Stimulated activated CD4-positive, alpha-beta T cell treated with anti-CD3 and anti-CD28 coated beads, TNF-alpha, amount 100 ng/mL, for 1 hour (primary cell): ENCODE measurements at places on chromosomes 2 and 18.

DNA sequence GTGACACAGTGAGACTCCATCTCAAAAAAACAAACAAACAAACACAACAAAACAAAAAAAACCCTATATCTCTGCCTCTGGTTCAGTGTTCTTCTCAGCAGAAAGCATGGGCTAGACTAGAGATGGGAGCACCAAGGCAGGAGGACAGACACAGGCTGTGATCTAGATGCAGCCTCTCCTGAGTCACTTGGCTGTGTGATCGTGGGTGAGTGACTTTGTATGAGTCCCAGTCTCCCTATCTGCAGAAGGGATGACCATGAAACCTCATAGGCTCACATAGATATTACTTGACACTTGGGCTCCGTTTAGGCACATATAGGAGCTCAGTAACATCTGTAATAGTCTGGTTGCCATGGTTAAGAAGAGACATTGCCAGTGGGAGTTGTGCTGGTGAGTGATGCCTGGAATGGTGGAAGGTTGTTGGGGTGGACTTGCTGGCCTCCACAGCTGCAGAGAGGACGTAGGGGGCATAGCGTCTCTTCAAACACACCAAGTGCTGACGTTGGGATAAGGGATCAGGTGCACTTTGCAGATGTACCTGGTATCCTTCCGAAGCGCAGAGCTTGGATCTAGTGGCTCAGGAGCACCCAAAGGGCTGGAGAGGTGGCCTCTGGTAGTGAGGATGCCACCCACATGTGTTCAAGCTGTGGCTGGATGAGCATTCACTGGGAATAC lies 318.9 kb upstream of the HS6ST1 start:
- no peak for DNase-seq

DNA sequence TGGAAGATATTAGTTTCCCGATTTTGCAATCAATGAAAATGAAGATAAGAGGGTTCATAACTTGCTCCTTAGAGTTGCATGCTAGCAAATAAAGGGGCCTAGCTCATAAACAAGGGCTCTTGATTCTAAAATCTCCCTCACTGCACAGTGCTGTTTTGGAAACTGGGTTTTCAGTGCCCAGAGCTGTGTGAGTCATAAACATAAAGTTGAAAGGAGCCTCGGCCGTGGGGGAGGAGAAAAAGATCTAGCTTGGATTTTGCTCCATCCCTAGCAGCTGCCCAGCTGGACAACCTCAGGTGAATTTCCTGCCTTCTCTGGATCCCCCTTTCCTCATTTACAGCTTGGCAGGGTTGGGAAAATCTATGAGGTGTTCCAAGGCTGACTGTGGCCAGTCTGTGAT lies 42.5 kb downstream of the LYPD1 start:
- no peak for DNase-seq

GRCh38 chr2:870426-870825 lies 80.2 kb upstream of the SNTG2 start:
- DNase-seq, result no peak

GRCh38 chr2:99489063-99489760 lies 605 bp downstream of the REV1 start:
- DNase-seq, result no peak

GRCh38 chr18:13613591-13614501 lies 112.5 kb downstream of the FAM210A start:
- no peak for DNase-seq

GRCh38 chr18:25648716-25649260 lies 296.8 kb upstream of the ZNF521 start:
- DNase-seq, result no peak

GRCh38 chr18:11121443-11121849 lies 27.9 kb downstream of the PIEZO2 start:
- no peak for DNase-seq

- DNase-seq, result no peak
Observed at GRCh38 chr18:50802141-50802540, 17.7 kb downstream of the MRO start.

- DNase-seq, result no peak
Observed at GRCh38 chr2:171441470-171441869, 7.4 kb downstream of the DCAF17 start.

DNA sequence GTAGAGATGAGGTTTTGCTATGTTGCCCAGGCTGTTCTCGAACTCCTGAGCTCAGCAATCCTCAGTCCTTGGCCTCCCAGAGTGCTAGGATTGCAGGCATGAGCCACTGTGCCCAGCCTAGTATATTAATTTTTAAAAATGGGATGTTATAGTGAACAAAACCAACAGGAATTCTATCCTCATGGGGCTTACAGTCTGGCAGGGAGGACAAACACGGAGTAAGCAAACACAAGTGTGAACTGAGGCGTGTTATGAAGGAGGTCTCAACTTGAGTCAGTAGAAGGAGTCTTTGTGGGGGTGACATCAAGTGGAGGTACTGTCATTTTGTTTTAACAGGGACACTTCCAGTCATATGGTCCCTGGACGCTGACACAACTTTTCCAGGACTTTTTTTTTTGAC lies 33.1 kb downstream of the EMILIN2 start:
- DNase-seq, result no peak

DNA sequence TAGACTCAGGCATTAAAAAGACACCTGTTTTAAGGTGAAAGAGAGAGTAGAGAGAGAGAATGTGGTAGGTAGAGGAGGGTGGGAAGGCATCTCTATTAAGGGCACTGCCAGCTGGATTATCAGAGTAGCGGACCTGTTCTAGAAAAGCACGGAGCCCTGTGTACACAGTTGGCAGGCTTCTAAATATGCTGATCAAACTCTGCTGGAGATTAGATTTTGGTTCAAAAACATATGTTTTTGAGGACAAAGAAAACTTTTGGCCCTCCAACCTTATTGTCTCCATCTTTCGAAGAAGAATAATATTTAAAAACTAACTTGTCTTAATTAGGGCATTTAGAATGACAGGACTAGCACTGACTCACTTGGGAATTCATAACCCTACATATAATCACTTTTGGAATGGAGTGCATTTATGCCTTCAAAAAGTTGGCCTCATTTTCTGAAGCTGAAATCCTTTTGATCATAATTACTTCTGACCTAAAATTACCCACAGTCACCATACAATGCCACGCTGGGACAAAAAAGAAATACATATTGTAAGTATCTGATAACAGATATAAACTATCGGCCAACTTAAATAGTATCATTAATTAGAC lies 254.6 kb downstream of the MEIS1 start:
- DNase-seq, result no peak

DNA sequence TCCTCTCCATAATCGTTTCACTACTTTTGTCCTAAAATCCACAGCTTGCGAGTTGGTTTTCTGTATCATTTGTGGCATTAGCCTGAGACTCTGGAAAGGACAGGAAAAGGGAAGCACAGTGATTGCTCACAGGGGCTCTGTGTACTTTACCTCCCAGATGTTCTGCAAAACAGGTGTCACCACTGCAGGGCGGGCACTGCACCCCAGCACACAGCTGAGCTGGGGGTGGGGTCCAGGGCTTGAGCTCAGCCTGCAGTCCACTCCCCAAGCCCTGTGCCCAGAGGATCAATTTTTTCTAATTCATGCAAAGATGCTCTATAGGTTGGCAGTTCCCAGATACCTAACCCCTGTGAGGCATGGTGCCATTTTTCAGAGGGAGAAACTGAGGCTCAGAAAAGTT lies 119.4 kb upstream of the GLI2 start:
- DNase-seq, result no peak

GRCh38 chr2:173271135-173271534 lies 83.5 kb upstream of the CDCA7 start:
- DNase-seq, result no peak

DNA sequence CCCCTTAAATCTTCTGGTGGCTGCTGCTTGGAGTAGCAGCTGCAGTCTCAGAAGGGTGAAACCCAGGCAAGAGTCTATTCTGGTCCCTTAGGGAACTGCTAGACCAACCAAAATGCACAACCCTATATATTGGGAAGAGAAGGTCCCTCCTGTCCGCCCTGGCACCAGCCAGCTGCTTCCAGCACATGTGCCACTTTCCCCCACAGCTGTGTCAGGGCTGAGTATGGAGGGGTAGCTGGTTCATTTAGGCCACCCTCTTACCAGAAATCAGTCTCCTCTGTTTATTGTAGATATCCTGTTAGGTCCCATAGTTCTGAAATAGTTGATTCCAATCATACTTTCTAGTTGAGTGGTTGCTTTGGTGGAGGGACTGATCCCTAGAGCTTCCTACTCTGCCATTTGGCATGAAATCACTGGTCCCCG lies 68.9 kb downstream of the BIRC6 start:
- DNase-seq, result no peak

DNA sequence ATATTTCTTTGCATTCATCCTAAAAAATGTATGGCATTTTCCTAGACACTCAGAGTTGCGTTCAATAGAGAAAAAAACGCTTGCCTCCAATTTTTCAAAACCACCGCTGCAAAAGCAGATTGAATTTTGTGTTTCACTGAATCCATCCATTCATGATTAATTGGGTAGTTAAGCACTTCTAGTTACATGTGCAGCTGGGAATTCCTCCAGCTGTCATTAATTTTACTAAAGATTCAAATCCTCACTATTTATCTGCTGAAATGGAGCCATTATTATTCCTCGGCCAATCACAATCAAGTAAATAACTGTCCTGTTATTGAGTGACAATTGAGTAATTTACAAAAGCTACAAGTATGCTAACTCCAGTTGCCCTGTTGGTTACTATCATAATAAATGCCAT lies 75.8 kb upstream of the ARL5A start:
- DNase-seq, result no peak
